ENCODE measurements at places on chromosomes 1 and 21.

DNA sequence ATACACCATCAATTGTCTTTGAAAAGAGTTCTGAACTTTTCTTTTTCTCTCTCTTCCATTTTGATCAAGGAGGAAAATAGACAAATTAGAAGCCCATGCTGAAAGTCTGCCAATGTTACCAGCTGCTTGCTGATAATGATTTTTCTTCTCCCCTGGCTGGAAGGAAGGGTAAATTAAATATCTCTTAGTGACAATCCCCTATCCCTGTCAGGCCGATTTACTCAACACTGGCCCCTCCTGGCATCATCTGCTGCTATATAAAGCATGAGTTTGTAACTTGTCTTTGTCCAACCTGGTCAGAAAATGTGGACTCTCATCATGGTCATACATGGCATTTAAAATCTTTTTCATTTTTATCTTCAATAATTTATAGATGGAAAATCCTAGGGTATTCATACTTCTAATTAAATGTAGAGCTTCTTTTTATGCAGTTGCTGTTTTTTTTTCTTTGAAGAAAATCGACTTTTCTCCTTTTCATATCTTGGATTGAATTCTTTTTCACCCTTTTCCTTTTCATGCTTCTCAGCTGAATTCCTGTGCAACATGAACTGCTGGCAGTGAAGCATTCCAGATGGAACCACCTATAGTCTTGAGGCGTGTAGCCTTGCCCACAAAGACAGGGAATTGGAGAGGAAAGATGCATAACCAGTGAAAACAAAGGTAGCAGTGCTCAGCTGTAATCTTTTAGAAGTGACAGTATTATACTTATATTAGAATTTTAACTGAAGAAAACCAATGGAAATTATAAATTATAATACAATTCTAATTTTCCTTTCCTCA, 214.7 kb upstream of the PTGFR start:
- no peak for DNase-seq

DNA sequence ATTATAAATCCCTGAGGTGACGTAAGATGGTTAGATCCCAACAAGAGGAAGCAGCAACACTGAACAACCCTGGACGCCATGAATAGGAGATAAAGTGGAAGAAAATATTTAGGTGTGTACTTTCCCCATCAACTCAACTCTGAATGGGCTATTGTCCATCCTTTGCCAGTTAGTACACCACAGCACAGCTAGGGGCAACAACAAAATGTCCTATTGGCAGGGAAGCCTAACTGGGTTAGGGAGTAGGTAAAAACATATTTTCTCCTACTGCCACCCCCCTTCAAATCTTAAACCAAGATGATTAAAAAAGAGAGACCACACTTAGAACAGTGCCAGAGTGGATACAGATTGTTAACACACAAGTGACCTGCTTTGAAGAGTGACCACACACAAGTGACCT, 220.0 kb downstream of the LBR start:
- no peak for DNase-seq

DNA sequence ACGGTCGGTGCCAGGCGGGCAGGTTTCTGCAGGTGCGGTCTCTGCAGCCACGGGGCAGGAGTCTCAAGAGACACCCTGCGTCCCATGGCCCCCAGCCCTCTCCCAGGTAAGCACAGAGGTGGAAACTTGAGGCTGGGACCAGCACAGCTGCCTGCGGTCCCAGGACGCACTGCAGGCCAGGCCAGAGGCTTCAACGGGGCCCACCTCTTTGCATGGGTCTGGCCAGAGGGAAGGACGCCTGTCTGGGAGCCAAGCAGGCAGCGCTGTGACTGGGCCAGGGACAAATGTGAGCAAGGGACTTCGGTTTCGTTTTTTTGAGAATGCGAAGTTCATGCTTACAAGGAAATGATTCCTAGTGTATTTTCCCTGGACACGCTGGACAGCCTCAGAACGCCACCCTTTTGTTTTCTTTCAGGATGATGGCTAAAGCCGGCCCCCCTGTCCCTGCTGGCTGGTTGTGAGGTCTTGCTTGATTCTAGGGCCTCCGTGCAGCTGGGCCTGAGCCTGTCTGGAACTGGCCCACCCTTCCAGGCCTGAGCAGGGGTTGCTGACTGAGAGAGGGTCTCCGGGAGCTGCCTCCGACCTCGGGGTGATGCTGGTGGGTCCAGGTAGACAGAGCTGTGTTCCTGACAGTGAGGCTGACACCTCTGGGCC, 38.3 kb downstream of the MORN1 start:
- DNase-seq, result no peak

DNA sequence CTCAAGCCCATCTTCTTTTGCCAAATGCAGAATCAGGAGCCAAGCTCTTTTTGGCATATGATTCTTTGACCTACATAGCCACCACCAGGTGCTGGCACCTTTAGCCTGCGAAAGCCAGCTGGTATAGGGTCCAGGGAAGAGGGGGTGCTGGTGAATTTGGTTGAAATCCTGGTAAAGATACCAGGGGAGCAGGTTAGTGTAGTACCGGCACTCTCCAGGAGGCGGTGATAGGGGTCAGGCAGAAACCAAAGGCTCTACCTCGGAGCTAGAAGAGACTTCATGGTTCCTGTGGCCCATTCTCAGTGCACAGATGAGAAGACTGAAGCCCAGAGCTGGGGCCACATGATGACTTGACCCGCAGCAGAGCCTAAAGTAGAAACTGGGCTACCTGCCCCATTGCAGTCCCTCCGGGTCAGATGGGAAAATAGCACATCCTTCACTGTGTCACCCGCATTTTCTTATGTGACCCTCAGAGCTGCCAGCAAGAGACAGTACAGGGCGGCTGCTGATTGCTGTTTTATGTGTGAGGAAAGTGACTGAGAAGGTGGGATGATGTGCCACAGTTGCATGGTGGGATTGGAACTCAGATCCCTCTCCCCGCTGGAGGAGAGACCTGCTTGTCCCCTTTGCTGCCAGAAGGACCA, 36.0 kb upstream of the IL19 start:
- DNase-seq, result peak; percentile 67

- no peak for DNase-seq
Measured at GRCh38 chr1:39791838-39792237, 3.2 kb upstream of the BMP8B start.

- DNase-seq, result no peak
Measured at GRCh38 chr1:61224609-61225008, 142.2 kb downstream of the NFIA start.

- DNase-seq, result no peak
Measured at GRCh38 chr1:89555550-89555949, 30.9 kb downstream of the LRRC8B start.

GRCh38 chr21:41832596-41833496, 46.3 kb downstream of the PRDM15 start:
- DNase-seq, result no peak

- DNase-seq, result no peak
Measured at GRCh38 chr1:51878308-51878615, 265 bp downstream of the NRDC start.

- no peak for DNase-seq
Measured at GRCh38 chr1:243642936-243643335, 207.1 kb downstream of the AKT3 start.

GRCh38 chr1:212559929-212560328, 48.6 kb upstream of the ATF3 start:
- no peak for DNase-seq

- no peak for DNase-seq
Measured at GRCh38 chr1:231921646-231922345, 295.2 kb downstream of the DISC1 start.

DNA sequence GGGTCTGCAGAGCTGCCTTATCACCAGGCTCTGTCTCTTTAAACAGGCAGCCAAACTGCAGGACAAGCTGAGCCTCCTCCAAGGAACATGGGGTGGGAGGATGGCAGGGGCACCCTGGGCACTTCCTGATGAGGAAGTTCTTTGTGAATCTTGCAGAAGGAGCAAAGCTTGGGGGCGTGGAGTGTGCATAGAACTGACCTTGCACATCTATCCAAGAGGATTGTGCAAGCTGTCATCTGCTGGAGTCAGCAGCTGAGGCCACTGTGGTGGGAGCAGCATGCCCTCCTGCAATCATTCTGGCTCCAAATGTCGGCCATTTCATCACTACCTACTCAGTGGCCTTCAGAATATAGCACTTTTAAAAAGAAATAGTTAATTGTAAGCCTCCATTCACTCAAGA, 182.2 kb downstream of the AJAP1 start:
- no peak for DNase-seq

GRCh38 chr1:180949616-180950000, 36.9 kb downstream of the KIAA1614 start:
- DNase-seq, result no peak

GRCh38 chr1:10387677-10388386, 11.0 kb upstream of the PGD start:
- DNase-seq, result no peak

- DNase-seq, result no peak
Measured at GRCh38 chr1:245197911-245198379, 43.2 kb downstream of the KIF26B start.

DNA sequence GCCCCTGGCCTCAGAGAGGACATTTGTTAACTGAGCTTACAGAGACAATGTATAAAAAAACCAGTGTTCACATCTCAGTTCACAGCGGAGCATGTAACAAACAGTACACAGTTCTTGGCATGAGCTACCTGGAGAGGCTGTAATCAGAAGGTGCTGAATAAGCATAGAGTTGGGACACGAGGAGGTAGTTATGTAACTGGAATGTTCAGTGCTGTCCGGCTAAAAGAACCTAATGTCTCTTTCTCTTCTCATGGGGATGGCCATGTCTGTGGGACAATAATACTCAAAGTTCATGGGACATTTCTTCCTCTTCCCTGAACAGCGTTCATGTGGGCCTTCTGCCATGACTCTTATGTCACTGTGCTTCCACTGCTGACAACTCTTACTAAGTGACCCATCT, 17.2 kb upstream of the STX12 start:
- no peak for DNase-seq

DNA sequence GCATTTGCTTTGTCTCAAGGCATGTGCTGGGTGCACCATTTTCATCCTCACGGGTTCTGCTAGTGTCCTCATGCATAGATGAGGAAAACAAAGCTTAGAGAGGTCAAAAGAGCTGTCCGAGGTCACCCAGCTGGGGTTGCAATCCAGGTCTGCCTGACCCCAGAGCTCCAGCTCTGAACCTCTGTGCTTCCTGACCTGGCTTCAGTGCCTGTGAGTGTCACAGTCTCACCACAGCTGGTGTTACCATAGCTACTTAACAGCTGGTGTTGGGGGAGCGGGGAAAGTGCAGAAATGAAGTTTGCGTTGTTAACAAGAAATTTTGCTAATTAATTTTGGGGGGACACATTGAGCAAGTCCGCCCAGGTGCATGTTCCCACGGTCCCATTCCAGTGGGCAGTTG, 328.5 kb downstream of the KIF26B start:
- no peak for DNase-seq

GRCh38 chr1:87264976-87265375, 63.7 kb upstream of the LMO4 start:
- no peak for DNase-seq

DNA sequence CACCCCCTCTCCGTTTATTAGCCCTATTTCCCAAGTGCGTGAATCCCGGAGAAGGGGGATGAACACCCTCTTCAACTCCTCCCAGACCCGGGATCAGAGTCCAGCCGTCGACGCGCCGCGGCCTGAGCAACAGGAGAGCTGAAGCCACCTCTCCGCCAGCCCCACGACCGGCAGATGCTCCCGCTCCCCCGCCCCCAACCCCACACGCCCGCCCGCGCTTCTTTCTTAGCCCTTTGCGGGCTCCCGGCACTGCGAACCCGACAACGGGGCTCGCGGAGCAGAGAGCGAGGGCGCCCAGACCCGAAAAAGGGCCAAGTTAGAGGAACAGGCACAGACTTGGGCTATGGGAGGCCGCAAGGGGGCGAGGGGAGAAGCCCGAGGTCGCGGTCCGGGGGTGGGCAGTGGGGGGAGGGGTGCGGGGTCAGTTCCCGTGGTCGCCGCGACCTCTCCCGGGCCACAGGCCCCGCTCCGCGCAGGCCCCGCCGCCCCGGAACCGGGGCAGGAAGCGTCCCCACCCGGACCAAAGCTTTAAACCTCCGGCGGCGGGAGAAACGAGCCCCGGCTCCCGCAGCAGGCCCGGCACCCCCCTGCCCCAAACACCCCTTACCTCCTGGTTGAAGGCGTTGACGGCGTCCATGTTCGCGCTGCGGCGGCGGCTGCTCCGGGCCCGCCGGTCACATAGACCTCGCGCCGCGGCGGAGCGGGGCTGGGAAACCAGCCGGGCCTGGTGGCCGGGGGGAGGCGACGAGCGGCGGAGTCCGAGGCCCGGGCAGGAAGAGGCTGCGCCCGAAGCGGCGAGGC, 662 bp downstream of the SCAF4 start:
- DNase-seq, result peak; percentile 58

DNA sequence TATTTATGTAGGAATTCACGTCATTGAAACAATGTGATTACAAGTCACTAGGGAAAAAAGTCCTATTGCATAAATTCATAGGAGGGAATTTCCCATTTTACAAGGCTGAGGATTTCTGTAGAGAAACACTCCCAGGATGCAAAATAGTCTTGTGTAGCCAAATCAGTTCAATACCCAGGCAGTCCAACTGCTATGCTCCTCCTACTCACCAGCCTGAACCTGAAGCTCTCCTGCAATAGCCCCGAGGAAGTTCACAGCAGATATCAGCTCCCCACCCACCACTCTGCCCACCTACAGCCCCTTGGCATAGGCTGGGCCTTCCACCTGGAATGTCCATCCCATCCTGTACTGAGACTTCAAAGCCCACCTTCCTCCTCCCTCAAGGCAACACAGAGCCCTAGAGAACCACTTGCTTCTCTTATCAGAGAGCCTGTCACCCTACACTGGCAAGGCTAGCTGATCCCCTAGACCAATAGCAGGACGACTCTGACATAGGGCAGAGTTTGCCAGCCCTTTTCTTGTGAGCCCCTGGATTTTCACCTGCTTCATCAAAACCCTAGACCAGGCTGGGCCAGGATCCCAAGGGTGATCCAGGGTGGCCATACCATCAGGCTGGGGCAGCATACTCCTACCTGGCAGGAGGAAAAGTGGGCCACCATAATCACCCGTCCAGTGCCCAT, 1.5 kb downstream of the LSS start:
- DNase-seq, result no peak

GRCh38 chr1:6025269-6026094, 20.2 kb upstream of the KCNAB2 start:
- DNase-seq, result no peak
